ENCODE measurements at places on chromosomes 1 and 21.

DNA sequence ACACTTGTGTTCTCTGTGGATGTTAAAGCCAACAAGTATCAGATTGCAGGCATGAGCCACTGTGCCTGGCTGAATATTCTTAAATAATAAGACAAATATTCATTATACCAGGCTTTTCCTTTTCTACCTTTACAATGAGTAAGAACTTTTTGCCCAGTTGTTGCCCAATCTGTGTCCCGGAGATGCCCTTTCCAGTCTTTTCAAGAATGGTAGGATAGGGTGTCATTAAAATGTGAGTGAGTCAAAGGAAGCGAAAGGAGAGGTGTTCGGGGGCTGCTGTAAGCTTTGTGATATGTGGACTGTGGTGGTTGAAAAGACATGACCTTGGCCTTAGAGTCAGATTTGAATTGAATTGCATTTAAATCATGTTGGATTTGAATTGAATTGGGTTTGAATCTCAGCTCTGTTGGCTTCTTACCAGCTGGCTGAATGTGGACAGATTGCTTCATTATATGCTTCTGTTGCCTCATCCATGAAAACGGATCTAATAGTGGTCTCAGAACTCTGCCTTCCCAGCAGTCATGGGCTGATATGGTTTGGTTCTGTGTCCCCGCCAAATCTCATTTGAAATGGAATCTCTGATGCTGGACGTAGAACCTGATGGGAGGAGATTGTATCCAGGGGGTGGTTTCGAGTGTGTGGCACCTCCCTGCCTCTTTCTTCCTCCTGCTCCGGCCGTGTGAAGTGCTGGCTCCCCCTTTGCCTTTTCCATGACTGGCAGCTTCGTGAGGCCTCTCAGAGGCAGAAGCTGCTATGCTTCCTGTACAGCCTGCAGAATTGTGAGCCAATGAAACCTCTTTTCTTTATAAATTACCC lies 22.7 kb upstream of the AADACL3 start:
- no peak for DNase-seq

- DNase-seq: no peak
Observed at GRCh38 chr1:218948446-218948845, 225.2 kb upstream of the LYPLAL1 start.

DNA sequence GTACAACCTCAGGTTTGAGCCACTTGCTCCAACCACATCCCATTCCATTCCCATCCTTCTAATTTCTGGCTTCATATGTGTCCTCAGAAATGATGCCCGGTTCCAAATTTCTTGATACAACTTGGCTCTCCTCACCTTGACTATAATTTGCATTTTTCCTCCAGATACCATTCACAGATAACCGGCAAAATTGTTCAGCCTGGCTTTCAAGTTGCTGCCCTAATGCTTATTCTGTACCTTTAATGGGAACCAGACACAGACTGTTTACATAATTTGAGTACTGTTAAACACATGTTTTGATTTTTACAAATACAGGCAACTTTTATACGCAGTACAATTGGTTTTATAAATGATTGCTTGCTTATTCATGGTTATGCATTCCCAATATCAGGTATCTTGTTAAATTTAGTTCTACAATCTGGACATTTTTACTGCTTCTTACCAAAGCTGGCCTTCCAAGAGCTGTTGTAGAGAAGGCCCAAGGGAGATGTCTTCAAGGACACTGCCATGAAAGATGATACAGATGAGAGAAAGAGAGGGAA lies 649.5 kb upstream of the CAMK1G start:
- DNase-seq: no peak

DNA sequence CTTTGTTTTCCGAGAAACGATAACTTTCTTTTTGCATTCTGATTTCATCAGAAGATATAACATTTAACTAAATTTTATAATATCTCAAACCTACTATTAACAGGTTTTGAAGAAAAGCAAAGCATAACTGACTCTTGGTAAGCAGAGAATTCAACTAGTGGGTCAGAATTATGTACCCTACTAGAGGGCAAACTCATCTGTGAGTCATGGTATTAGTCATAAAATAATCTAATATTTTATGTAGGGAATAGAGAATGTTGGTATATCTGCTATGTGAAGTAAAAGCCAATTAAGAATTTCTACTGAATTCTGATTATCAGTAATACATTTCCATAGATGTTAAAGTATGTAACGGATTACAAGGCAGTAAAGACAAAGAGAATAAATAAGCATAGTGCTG lies 56.8 kb downstream of the USP1 start:
- no peak for DNase-seq

DNA sequence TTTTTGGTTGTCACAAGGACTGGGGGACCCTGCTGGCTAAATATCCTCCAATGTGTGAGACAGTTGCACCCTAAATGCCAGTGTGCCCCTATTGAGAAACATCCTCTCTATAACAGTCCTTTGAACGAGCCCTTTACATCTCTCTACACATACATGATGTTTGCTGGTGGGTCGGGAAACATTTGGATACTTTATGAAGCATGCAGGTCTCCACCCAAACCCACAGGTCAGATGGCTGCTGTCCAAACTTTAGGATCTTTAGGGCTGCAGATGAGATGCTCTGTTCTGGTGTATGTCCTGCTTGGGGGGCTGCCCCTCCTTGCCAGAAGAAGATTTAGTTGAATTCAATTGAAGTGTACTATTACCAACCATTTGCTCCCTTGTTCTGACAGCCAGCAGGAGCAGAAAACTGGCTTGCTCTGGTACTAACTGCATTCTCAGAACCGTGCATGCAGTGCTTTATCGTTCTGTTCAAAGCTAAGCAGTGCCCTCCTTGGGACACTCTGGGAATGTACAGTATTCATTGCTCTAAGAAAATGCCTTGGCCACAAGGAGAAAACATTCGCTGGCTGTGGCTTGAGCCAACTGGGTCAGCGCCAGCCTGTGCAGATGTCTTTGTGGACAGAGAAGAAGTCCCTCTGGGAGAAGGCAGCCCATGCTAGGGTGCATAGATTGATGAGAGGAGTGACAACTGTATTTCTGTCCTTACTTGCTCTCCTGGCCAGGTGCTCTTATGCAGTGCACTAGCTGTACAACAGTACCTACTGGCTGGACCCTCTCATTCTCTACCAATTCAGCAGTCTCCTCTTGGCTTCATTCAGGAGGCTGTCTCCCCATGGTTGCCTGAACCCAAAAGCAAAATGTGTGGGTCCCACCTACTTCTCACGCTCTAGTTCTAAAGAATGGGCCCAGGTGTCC lies 61.4 kb upstream of the DIRAS3 start:
- peak; percentile 35 for DNase-seq

GRCh38 chr1:225611537-225612223 lies 41.2 kb downstream of the ENAH start:
- no peak for DNase-seq

DNA sequence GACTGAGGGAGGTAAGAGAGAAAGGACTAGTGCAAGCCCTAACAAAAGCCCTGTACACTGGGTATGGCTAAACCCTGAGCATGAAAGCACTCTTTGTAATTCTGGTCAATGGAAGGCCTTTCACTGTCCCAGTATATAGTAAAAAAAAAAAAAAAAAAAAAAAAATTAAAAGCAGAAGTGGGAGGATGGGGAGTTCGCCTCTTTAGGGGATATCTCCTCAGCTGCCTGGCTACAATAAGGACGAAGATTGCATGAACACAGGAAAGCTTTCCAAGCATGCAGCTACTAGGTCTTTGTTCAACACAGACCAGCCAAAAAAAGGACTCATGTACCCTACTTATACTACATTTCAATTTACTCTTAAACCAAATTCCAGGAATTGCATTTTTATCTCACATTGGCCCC lies 59.1 kb downstream of the EIF4G3 start:
- DNase-seq: no peak

DNA sequence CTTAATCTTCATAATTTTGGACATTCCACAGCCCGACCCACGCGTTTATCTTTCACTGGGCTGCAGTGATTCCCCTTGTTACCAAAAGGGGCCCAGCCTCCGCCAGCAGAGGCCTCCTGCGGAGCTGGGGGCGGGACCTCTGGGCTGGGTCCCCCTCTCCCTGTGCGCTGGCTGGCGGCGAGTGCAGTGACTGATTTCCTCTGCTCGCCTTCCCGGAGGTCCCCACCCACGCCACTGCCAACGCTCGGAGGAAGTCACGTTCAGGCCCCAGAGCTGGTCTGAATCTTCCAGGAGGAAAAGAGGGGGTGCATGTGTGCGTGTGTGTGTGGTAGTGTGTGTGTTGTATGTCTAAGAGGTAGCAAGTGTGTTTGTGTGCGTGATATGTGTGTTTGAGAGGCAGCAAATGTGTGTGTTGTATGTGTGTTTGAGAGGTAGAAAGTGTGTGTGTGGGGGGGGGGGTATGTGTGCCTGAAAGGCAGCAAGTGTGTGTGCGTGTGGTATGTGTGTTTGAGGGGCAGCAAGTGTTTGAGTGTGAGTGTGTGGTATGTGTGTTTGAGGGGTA lies 35.0 kb upstream of the JAK1 start:
- no peak for DNase-seq

DNA sequence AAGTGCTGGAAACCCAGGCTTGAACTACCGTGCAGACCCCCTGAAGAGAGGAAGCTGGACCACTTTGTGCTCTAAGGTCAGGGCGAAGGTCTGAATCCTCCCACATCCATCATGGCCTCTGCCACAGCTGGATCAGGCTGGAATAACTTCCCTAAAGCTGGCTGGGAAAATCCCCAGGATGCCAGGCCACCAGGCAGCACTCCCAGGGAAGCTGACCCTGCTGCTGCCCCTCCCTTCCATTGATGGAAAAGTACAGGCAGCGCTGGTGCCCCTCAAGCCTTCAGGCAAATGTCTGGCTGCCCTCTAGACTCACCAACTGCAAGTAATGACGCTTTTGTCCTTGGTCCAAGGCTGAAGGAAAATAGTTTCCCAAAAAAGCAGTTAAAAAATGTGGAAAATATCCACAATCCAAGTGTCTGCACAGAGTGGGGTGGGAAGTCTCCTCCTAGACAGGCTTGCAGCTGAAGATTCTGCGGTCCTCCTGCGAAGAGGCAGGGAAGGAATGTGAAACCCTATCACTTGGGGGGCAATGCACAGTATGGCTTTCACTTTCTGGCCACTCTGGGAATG lies 39.9 kb upstream of the TSPAN2 start:
- DNase-seq: no peak

GRCh38 chr1:116377541-116378529 lies 4.8 kb downstream of the ATP1A1 start:
- DNase-seq: no peak

All from NT2/D1 (cell line).